Stimulated activated CD4-positive, alpha-beta T cell treated with anti-CD3 and anti-CD28 coated beads, Interleukin-1b, Interleukin-23, amount 100 ng/mL, for 48 hours (primary cell): ENCODE measurements at places on chromosomes 5 and 9.
A peak's percentile ranks its signal among the peaks of the same experiment; 100 is the strongest.

DNA sequence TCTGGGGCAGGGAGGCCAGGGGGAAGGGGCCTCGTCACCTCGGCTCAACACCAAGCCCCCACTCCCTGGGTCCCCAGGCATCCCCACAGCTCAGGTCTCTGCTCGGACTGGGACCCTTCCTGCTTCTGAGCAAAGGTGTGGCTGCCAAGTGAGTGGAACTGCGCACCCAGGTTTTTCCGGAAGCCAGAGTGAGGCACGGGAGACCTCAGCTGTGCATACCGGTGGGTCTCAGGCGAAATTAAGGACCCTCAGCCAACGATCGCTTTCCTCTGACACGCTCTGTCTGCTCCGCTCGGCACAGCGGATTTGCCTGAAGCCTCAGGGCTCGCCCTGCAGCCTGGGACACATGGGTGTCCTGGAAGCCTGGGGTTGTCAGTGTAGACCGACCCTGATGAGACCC is 41.0 kb upstream of the IRX4 start:
- DNase-seq = no peak

GRCh38 chr5:26432386-26432785 is 606.0 kb downstream of the CDH9 start:
- DNase-seq = no peak

GRCh38 chr9:83291196-83291595 is 228.3 kb upstream of the RASEF start:
- DNase-seq = no peak

DNA sequence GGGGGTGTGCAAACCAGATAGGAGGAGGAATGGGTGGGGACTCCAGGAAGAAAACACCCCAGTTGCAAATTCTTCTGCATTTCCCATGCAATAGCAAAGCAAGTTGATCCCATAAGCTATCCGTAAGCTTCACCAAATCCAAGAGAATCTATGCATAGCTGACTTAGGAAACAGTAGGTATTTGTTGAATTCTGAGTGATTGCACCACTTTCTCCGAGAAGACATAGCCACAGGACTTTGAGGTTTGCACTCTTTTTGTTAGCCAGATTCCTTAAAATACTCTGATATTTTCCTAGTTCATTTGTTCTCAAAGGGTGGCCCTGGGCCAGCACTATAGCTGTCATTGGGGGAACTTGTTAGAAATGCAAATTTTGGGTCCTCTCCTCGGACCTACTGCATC is 271.9 kb downstream of the SLIT3 start:
- DNase-seq = no peak

DNA sequence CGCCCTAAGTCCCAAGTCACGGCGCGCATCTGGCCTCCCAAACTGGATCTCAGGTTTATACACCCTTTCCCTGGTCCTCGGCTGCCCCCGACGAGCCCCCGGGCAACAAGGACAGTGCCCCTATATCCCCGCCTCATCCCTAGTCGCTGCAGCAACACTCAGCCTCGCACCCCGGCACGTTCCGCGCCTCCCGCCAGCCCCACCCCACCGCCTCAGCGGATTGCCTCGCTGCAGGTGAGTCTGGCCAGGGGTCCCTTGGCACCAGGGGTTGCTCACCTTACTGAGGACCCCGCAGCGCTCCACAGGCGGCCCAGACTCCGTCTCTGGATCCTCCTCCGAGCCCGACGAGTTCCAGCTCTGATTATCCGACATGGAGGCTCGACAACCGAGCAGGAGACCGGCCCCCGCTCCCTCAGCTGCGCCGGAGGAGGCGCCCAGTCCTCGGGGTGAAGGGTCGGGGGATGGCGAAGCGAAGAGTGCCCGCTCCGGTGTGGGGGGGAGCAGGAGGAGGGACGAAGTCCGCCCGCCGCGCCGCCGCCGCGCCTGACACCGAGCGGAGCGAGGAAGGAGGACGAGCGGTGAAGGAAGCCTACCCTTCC is 494 bp downstream of the CERT1 start:
- DNase-seq = peak; percentile 31

GRCh38 chr9:35905051-35905781 is 786 bp upstream of the HRCT1 start:
- no peak for DNase-seq

DNA sequence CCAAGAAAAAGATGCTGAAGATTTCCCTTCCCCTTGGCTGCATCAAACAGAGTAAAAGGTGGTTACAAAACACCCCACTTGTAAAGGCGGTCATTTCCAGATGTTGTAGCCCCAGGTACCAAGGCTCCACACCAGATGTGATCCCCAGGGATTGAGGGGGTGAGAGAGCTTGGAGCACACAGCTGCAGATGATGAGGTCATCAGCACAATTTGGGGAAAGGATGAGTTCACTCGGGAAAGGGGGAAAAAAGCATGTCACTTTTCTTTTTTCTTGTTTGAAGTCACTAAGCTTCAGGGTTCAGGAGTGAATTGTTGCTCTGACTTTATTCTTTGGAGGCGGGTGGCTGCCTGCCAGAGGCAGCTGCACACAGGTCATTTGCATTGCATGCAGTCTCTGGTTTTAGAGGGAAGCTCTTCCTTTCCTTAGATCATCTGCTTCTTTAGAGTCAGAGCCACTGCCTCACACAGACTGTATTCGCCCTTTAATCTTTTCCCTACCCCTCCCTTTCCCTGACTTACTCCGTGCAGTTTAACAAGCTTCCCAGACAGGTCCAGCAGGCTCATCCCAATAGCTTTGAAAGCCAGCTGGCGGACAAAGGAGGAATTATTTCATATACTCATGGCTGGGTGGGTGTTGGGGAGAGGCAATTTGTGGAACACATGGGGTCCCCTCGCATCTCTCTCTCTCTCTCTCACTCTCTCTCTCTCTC is 409.3 kb upstream of the SLC24A2 start:
- no peak for DNase-seq

- no peak for DNase-seq
Observed at GRCh38 chr5:140364472-140364765, 4.4 kb downstream of the SLC4A9 start.

DNA sequence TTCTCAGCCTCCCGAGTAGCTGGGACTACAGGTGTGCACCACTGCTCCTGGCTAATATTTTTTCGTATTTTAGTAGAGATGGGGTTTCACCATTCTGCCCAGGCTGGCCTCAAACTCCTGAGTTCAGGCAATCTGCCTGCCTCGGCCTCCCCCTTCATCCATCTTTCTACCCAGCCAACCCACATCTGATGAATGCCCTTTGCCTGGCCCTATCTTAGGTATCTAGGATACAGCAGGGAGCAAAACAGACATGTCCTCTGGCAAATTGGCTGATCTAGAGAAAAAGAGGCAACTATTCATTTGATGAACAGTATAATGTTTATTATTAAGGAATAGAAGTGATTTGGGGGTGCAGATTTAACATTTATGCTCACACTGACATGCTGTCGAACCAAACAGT is 123.0 kb downstream of the TRIO start:
- no peak for DNase-seq

- no peak for DNase-seq
Observed at GRCh38 chr5:21573416-21574314, 1279.5 kb downstream of the CDH12 start.

GRCh38 chr5:44389090-44389822 is at the start of gene FGF10:
TSS of gene FGF10 (minus strand) at chr5:44389420. CDS start at chr5:44388682, 738 bp downstream.
- no peak for DNase-seq

DNA sequence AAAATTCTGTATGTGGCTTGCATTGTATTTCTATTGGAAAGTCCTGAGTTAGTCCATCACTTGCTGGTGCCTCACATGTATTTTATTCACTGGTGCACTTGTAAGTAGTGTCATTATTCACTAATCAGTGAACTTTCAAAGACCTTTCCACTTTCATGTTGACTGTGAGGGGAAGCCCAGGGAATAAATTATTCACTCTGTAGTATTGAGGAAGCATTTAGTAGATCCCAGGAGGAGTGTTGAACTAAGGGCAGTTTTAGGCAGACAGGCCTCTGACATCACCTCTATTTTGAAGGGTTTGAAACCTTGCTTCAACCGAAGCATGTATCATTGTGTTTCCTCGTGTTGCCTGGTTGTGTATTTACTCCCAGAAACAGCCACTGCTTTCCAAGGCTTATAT is 705.4 kb upstream of the RIOK2 start:
- DNase-seq = no peak

DNA sequence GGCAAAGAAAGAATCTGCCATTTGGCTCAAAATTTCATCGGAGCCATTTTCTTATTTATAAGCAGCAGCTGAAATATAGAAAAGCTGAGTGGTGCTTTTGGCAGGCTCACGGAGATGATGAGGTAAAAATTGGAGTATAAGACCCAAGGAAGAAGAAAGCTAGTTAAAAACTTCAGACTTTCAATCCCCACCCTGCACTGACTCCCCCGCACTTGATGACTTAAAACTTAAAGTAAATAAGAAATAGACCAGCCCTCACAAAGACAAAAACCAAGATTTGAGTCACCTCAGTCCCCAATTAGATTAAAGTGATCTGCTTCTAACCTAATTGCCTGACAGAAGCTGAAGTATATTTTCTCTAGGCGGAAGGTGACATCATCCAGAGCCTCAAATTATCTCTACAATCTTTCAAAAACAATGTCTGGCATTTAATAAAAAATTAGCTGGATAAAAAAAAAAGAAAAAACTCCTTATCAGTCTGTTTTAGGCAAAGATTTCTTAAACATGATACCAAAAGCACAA is 124.0 kb upstream of the PJA2 start:
- no peak for DNase-seq

- no peak for DNase-seq
Observed at GRCh38 chr5:17315710-17316221, 98.3 kb downstream of the BASP1 start.

- no peak for DNase-seq
Observed at GRCh38 chr9:4638968-4639367, 23.1 kb upstream of the PLPP6 start.

DNA sequence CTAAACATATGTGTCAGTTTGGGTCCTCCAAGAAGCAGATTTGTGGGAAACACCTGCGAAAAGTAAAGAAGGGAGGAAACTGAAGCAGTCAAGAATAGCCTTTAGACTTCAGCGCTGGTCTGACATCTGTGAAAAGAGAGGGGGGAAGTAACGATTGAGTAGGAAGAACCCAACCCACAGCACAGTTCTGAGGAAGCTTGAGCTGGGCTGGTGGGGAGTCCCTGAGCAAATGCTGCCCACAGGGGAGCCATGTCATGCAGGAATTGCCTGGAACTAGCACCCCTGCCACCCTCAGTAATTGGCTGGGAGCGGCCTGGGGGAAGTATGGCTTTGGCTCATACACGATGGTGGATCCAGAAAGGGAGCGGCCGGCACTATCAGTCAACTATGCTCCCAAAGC is 20.6 kb downstream of the FAM240B start:
- no peak for DNase-seq

DNA sequence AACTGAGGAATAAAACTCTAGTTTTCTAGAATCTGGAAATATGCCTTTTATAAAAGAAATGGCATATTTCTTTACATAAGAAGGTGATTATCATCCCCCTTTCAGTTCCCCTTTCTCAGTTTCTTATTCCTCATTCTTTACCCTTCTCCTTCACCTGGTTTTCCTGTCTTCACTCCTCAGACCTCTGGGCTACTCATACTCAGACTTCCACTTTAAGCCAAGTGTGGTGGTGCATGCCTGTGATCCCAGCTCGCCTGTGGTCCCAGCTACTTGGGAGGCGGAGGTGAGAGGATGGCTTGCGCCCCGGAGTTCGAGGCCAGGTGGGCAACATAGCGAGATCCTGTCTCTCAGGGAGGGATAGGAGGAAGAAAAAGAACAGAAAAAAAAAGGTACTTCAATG is 57.2 kb downstream of the RANBP6 start:
- no peak for DNase-seq

DNA sequence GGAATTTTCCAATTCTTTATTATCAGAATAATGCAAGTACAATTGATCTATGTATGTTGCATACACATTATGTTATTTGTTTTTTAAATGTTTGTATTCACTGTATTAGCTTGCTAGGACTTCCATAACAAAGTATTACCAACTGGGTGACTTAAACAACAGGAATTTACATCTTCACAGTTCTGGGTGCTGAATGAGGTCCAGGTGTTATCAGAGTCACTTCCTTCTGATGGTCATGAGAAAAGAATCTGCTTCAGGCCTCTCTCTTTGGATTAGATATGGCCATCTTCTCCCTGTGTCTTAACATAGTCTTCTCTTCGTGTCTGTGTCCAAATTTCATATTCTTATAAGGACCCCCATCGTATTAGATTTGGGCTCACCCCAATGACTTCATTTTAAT is 229.1 kb upstream of the TRPC7 start:
- no peak for DNase-seq

DNA sequence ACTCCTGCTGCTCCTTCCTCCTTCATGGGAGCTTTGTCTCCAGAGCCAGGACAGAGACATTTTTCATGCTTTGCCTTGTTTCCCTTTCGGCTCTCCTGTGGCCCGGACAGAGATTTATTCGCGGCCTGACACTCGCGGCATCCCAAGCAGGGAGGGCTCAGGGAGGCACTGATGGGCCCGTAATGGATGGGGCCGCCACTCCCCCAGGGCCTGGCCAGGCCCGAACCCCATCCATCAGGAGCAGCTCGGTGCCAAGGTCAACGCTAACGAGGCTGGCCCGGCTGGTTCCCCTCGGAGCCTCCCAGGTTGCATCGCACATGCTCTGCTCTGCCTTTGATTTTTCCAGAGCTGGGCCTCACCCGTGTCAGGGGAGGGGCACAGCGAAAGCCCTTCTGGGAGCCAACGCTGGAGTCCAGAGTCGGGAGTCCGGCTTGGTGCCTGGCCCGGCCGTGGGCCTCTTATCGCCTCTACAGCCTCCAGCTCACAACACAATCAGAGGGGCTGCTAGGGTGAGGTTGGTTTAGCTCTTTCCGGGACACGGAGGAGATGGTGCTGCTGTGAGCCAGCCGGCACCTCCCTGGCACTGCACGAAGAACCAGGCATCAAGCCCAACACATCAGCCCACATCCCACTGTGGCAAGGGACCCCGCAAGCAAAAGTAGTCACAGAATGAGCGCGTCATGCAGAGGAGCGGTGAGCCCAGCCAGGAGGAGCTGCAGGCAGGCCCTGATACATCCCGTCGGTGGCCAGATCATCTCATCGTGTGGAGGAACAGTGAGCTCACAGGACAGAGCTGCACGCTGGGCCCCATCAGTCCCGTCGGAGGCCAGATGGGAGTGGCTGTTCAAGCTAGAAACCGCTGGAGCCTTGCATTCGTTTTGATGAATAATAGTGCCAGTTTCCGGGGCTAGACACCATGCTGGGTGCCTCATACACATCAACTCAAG is 72.2 kb upstream of the BARHL1 start:
- DNase-seq = no peak

DNA sequence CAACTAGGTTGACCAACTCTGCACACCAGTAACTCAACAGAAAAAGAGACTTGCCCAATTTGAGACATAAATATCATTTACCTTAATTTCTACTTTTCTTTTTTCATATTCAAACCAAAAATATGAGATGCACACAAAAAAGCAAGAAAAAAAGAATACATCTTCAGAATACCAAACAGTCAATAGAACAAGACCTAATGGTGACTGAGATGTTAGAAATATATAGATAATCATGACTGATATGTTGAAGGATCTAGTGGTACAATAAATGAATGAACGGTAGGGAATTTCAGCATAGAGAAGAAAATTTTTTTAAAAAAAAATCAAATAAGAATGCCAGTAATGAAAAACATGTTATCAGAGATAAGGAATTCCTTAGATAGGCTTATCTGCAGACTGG is 29.1 kb upstream of the ATG10 start:
- no peak for DNase-seq
